ENCODE measurements at places on chromosomes 2 and 18.

GRCh38 chr18:50654658-50655550 lies 95.0 kb downstream of the MAPK4 start:
- no peak for DNase-seq

- DNase-seq, result no peak
Observed at GRCh38 chr2:178419123-178419522, 31.9 kb downstream of the PRKRA start.

GRCh38 chr2:180647621-180648020 lies 332.8 kb upstream of the UBE2E3 start:
- no peak for DNase-seq

GRCh38 chr2:63894167-63894566 lies 52.5 kb downstream of the UGP2 start:
- DNase-seq, result no peak

- no peak for DNase-seq
Observed at GRCh38 chr18:76361219-76361618, 133.8 kb downstream of the ZNF516 start.

GRCh38 chr2:168515502-168515901 lies 59.4 kb downstream of the CERS6 start:
- DNase-seq, result no peak

DNA sequence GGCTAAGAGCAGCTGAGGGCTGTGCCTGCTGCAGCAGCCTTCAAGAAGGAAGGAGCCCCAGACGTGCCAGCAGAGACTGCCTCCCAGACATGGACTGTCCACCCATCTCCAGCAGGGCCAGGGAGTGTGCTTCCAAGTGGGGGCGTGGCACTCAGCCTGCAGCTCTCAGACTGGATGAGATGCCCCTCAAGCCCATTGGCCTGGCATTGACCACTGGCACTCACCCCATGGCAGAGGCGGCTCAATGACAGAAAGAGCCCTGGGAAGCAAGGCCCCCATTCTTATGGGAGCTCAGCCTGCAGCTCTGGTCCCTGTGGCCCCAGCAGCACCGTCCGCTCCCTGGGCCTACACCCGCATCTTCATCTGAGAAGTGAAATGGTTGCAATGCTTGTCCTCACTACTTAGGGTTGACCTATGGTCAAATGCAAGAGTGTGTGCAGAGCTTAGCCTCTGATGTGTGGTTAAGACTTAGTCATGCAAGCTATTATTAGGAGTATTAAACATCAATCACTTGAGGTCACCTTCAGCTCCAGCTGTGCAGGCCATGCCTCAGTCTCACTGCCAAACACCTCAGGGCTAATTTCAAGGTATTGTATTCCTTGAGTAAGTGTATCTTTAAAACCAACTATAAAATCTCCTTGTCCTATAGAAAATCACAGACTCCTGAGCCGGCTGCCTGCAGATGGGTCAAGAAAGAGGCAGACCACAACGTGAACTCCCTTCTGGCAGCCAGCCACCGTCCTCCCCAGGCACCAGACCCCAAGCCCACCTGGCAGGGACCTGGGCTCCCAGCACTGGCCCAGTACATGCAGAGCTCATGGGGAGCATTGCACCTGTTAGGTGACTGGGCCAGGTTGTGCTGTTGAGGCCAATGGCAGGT lies 194.8 kb downstream of the NDUFA10 start:
- DNase-seq, result no peak

- DNase-seq, result no peak
Observed at GRCh38 chr2:118738524-118739308, 108.7 kb downstream of the EN1 start.

- DNase-seq, result no peak
Observed at GRCh38 chr2:197628043-197628500, 47.3 kb downstream of the RFTN2 start.

DNA sequence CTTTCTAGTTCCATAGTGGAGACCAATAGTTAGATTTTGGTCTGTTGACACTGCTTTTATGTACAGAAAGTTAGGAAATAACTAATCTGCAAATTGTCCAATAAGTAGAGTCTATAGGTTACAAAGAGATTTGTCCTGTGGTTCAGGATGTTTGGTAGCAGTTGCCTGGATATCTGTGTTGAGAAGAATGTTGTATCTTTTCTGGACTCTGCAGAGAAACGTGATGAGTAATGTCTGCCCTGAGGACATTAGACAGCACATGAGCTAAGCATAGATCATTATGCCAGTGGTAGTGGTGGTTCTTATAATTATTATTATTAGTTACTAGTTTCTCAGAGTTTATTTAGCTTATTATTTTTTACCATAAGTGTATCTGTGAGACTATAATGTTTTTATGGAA lies 65.8 kb downstream of the ANKRD62 start:
- DNase-seq, result no peak

DNA sequence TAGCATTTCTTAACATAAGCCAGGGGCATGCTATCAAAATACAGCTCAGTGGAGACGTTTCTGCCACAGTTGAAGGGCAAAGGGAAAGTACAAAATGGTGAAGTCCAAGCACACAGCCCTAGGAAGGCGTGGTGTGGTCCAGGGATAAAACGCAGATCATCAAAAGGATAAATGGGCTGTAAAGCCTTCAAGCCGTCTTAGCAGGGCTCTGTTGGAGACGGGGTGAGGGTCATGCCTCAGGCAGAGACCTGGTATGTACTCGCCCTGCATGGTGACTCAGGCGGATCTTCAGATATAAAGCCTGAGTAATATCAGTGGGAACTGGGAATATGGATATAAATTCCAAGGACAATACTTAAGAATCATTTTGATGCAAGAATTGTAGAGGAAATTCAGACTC lies 61.2 kb downstream of the NGEF start:
- DNase-seq, result no peak

- no peak for DNase-seq
Observed at GRCh38 chr2:199335502-199335901, 122.2 kb downstream of the SATB2 start.

DNA sequence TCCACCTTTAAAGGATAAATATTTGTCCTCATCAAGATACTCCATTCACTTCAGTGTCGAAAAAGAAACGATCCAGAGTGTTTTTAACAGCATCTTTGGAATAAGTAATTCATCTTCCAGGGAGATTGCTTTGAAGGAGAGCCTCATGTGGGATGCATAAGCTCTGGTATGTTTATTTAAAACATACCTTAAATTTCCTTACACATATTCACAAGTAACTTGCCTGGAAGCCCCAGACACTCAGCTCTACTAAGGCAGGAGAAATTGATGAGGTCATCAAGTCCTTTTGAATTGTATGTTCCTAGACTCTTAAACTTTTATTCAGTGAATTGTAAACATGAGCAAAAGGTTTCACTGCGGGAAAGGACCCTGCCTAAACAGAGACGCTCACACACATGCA lies 103.0 kb downstream of the CDK15 start:
- no peak for DNase-seq

DNA sequence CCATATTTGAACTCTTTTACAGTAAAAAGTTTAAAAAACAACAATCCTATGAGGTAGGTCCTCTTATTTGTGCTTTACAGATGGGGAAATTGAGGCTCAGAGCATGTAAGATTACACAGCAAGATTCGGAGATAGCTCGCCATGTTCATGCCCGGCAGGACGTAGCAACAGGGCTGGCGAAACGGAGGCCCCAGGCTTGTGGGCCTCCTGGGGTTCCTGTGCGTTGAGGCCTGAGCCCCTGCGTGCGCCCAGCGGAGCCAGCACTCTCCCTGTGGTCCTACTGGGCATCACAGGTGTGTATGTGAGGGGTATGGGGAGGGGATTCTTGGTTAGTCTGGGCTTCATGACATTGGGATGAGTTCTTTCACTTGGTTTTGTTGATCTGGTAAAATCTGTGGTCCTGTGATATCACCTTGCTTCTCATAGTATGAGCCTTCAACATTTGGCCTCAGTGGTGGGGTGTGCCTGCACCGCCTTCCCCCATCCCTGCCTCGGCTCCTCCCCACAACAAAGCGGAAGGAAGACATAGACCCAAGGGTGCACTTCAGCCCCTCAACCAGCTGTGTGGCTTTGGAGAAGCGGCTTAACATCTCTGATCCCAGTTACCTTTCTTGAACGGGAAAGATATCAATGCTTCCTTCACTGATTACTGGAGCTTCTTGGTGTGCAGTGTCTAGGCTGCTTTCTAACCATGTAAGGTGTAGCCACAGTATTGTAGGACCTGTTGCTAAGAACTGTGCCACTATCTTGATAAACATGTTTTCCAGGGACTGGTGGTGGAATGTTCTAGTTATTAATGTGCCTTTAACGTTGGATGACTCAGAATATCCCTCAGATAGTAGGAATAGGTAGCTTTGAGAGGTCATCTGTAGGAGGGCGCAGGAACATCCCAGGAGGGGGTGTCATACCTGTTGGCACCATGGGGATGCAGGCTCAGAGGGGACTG lies 37.2 kb downstream of the HPCAL1 start:
- DNase-seq, result no peak

DNA sequence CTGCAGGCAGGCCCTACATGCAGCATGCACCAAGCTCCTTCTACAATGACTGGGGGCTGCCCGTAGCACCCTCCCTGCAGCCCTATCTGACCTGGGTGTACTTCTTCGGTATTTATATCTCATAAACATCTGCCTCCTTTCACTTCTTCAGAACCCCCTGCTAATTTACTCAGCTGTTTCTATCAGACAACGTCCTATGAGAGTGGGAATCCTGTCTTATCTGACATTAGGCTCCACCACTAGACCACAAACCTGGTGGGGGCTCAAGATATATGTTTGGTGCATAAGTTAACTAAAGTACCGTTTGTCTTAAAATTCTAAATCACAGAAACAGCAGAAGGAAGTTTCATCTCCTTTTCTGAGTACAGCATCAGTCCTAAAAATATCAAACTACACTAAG lies 10.6 kb downstream of the HSBP1L1 start:
- DNase-seq, result no peak

GRCh38 chr2:186575856-186576255 lies 14.0 kb upstream of the ITGAV start:
- no peak for DNase-seq

DNA sequence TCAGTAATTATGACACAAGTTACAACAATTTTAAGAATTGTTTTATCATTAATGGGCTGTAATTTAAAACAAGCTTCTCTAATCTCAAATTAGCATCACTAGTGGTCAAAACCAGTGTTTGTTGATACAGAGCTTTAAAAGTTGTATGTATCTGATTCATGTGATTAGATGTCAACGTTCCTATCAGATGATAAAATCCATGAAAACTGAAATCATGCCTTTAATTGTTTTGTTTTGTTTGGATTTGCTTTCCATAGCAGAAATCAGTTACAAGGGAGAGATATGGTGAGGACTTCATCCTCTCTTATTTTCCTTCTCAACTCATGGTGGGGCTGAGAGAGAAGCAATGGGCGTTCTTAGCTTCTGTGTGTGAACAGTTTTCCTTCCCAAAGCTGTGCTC lies 469.6 kb downstream of the PID1 start:
- DNase-seq, result no peak

GRCh38 chr2:232264081-232264480 lies 114.5 kb upstream of the ALPP start:
- DNase-seq, result no peak

DNA sequence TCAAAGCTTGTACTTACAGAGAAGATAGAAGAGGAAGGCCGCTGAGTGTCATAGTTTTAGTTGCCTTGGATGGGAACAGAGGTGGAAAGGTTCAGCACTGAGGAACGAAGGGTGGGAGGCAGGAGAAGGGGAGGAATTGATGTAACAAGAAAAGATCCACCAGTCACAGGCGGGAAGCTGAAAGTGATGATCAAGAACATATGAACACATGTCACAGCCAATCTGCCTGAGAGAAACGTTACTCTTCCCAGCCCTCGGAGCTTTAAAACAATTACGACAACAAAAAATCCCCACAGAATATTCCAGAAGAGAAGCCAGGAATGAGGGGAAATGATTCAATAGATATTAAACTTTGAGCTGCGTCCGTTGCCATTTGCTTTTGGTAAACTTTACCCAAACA lies 87.1 kb downstream of the TSHZ1 start:
- no peak for DNase-seq

GRCh38 chr2:27134781-27135477 lies 493 bp upstream of the PREB start:
- DNase-seq, result no peak

DNA sequence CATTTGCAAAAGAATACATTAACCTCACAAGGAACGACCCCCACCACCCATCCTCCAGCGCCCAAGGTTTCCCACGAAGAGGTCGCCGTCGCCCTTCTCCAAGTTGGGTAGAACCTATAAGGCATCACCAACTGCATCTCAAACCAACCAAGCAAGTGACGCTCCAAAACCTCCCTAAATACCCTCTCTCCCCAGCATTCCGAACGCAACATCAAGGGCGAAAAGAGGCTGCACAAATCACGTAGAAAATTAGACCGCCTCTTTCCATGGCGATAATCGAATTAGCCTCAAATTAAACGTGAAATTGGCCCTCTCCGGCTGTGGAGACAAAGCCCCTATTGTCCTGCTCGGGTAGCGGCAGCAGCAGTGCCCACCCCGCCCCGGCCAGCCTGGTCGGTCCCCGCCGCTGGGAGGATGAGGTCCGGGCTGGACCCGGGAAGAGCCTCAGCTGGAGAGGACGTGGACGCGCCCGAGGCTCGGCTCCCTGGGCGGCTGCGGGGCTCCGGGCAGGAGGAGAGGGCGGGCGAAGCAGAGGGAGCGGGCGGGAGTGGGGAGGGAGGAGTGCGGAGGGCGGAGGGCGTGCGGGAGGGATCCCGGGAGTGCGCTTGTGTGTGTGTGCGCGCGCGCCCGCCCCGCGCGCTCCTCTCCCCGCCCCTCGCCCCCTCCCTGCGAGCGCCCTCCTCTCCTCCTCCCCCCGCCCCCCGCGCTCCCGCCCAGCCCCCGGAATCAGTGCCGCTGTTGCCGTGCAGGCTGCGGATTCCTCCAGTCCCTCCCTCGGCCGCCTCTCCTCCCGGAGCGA lies at the start of gene SPTBN1:
TSS of gene SPTBN1 (plus strand) at position 765 of the 799 bp plus-strand sequence. CDS start 70,092 bp downstream, outside the sequence.
- DNase-seq, result peak; percentile 41

DNA sequence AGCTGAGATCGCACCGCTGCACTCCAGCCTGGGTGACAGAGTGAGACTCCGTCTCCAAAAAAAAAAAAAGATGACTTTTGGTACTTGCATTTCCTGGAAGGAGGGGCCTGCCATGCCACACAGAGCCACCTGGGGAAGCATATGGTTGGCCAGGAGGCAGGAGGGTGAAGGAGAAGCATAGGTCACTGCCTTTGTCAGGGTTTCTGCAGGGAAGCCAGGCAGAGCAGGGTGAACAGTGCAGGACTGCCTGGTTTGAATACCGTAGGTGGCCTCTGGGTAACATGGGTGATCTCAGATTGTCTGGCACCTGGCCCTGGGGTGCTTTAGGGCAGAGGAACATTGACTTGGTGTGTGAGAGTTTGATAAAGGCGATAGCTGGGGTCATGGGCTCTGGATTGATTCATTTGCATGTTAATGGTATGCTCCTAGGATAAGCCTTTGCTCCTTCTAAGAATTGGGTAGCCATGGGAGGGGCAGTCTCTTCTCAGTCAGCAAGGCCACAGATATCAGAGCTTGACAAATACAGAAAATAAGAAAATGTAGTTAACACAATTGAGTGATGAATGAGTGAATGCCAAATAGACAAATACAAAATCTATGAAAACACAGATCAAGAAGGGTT lies 124.0 kb upstream of the SEC11C start:
- no peak for DNase-seq
